ENCODE measurements at places on chromosomes 4 and X. TPM values are rescaled to one million over a fixed set of nuclear protein-coding genes. Genes with fewer than 3 reads are reported as not detected.

Gene GIMD1
- total RNA-seq: not detected

Gene SLC16A2
- total RNA-seq: 10.7 TPM

Gene MAGED2
- 187 TPM for total RNA-seq

Gene AFF1
- 112 TPM for total RNA-seq

Gene EMCN
- total RNA-seq: 24.6 TPM

Gene CYBB
- 19.7 TPM for total RNA-seq

Gene OPN1MW3
- total RNA-seq: not detected

Gene HDX
- 5.3 TPM for total RNA-seq

- no peak for DNase-seq
- no peaks in the 10 kb centered on the region for H3K36me3 ChIP-seq
- H3K4me3 ChIP-seq: peak overlapping the region; percentile 19
- H3K27ac ChIP-seq: peak overlapping the region; percentile 81
- no peaks in the 10 kb centered on the region for H3K27me3 ChIP-seq
- H3K4me1 ChIP-seq: peaks cover 15% of the 10 kb centered on the region
Observed at GRCh38 chr4:187480146-187481145, 515.1 kb upstream of the ZFP42 start.

DNA sequence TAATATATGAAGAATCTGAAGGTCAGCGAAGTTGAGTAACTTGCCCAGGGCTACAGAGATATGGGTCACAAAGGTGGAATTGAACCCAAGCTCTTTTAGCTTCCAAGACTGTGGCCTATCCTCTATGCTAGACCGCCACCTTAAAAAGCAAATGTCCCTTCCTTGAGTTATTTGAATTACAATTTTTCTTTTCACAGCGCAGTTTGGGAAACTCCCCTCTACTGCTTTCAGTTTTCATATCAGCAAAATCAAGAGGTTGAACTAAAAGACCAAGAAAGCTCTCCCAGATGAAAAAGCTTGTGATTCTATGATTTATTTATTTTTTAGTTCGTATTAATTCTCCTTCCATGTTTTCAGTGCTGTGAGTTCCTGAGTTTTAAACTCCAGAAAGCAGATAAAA, 174.5 kb upstream of the C1QTNF7 start:
- peak overlapping the region; percentile 48 for H3K27ac ChIP-seq
- no peaks in the 10 kb centered on the region for H3K36me3 ChIP-seq
- no peak for DNase-seq

- H3K36me3 ChIP-seq: no peaks in the 10 kb centered on the region
- H3K4me3 ChIP-seq: no peak overlapping the region
- no peak overlapping the region for H3K27ac ChIP-seq
- DNase-seq: no peak
- H3K4me1 ChIP-seq: no peaks in the 10 kb centered on the region
- H3K27me3 ChIP-seq: no peaks in the 10 kb centered on the region
Observed at GRCh38 chr4:10026485-10026884, 5.2 kb upstream of the SLC2A9 start.

DNA sequence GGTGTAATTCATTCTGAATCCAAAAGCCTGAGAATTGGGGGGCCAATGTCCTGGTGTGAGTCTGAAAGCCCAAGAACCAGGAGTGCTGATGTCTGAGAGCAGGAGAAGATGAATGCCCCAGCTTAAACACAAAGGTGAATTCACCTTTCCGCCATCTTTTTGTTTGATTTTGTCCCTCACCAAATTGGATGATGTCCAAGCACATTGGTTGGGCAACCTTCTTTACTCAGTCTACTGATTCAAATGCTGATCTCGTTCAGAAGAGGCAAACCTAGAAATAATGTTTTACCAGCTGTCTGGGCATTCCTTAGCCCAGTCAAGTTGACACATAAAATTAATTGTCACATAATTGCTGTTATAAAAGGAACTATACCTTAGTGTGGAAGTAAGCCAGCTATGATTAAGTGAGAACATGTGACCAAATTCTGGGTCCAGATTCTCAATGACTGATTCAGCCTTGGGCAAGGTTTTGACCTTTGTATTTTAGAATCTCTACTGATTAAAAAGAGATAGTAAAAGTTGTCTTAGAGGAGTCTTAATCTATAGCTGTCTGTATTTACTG, 34.5 kb upstream of the SLC4A4 start:
- no peaks in the 10 kb centered on the region for H3K27me3 ChIP-seq
- no peaks in the 10 kb centered on the region for H3K4me1 ChIP-seq
- no peaks in the 10 kb centered on the region for H3K36me3 ChIP-seq

DNA sequence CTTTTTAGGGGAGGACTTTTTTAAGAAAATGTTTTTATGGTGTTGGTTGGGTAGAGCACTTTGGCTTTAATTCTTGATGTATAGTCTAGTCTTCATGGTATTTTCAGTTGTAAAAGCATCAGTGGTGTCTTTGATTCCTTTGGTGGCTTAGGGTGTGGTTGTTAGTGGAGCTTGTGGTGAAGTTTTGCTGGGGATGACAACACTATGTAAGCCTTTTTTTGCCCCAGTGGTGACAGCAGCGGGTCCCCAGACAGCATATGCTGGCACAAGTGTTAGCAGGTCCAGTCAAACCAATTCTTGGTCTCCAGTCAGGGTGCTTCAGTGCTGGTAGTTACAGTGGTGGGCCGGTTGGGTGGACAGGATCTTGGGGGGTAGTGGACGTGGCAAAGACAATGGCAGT, 52.0 kb downstream of the CHIC1 start:
- no peak for DNase-seq
- H3K27me3 ChIP-seq: no peaks in the 10 kb centered on the region
- H3K4me3 ChIP-seq: no peak overlapping the region
- H3K27ac ChIP-seq: no peak overlapping the region

GRCh38 chr4:13601048-13601447, 26.5 kb downstream of the BOD1L1 start:
- no peak overlapping the region for H3K27ac ChIP-seq
- no peak for DNase-seq
- no peaks in the 10 kb centered on the region for H3K4me1 ChIP-seq

GRCh38 chrX:136353526-136354093, 52.8 kb downstream of the ADGRG4 start:
- H3K4me1 ChIP-seq: no peaks in the 10 kb centered on the region
- no peak for DNase-seq
- no peaks in the 10 kb centered on the region for H3K36me3 ChIP-seq
- no peak overlapping the region for H3K27ac ChIP-seq
- no peak overlapping the region for H3K4me3 ChIP-seq

- H3K4me3 ChIP-seq: no peak overlapping the region
- no peaks in the 10 kb centered on the region for H3K27me3 ChIP-seq
- H3K4me1 ChIP-seq: peaks cover 24% of the 10 kb centered on the region
- peak overlapping the region; percentile 69 for H3K27ac ChIP-seq
- no peak for DNase-seq
- H3K36me3 ChIP-seq: no peaks in the 10 kb centered on the region
Observed at GRCh38 chr4:40843696-40844095, 93.9 kb downstream of the NSUN7 start.

DNA sequence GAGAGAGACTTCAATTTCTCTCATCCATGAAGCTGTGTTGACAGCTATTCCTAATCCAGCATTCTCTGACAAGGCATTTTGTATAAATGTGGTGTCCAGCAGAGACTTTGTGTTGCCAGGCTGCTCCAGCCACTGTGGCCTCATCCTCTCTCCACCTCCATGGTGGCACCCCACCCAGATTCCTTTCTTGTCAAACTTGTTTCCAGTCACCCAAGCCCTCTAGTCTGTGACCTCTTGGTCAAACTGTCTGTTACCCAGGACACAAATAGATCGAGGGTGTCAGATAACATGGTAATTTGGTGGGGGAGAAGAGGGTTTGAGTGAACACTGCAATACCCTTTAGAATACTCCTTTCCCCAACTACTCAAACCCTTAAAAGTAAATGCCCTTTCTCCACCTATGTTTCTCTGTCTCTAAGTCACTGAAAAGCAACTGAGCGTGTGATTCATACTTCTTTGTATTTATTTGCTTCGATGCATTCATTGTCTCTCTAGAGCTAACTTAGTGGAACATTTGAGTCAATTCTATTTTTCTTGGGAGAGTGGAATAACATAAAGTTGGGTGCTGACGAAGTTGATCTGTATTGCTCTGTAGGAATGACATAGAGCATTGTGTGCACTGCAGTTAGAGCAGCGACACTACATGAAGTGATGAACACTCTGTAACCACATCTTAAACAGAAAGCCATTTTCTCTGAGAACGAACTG, 13.7 kb downstream of the PITX2 start:
- peaks cover 23% of the 10 kb centered on the region for H3K27me3 ChIP-seq
- H3K27ac ChIP-seq: no peak overlapping the region
- no peak for DNase-seq

DNA sequence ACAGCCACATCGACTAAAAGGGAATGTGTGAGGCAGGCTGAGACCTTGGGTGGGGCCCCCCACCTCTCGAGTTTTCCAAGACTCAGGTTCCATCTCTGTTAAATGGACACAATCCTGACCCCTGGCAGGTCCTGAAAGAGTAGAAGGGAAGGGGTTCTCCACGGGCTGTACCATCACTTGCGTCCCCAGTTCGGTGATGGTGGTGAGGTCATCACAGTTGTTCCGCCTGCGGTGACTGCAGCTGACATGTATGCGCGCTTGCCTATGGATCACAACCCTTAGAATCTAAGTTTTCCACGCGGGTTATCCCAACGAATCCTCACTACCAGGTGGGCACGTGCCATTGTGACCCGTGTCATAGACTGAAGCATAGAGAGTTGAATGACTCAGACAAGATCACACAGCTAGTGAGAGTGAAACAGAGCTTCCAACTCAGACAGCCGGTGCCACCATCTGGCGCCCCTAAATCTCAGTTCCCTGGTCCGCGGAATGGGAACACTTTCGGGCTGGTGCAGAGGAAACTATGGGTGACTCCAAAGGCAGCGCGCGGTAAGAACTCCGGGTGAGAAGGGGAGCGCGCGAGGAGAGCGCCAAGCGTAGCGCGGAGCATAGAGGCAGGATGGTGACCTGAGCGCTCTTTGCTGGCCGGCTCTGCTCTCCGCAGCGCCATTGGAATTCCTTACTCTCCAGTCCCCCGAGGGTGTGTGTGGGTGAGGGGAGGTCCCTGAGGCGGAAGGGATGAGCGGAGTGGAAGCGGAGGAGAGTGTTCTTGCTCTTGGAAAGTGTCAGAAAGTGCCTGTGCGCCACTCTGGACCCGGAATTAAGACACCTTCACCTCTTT, 10.5 kb downstream of the MSX1 start:
- H3K4me1 ChIP-seq: no peaks in the 10 kb centered on the region
- H3K27ac ChIP-seq: no peak overlapping the region
- H3K36me3 ChIP-seq: no peaks in the 10 kb centered on the region
- H3K27me3 ChIP-seq: peaks cover 21% of the 10 kb centered on the region

DNA sequence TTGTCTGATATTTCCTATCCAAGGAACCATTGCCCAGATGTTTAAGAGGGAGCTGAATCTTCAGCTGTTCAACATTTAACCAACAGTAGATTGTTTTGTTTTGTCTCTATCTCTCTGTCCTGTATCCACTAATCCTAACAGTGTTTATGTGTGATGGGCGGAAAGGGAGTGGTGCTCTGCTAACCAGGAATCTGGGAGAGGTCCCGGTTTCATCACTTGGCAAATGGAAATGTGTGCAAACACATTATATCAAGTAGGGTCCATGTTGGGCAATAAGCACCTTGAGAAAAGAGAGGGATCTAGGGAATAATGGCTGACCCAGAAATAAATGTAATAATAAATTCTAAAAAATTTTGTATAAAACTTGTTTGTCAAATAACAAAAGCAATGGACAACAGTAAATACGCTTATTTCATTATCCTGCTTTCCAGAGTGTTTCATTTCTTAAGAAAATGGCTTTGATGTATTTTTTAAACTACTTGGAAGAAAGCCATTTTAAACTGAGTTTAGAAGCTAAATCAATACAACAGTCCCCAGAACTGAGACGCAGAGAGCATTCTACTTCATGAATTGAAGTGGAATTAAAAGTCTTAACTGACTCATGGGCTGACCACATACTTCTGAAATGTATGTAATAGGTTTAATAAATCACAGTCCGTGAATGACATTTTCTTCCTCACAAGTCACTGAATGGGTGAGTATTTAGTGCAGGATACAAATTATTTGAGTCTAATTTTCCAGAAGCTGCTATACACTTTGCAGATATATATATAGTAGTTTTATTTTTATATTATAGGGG, 55.8 kb downstream of the EMCN start:
- no peak overlapping the region for H3K4me3 ChIP-seq
- no peaks in the 10 kb centered on the region for H3K27me3 ChIP-seq
- H3K4me1 ChIP-seq: no peaks in the 10 kb centered on the region
- no peaks in the 10 kb centered on the region for H3K36me3 ChIP-seq

DNA sequence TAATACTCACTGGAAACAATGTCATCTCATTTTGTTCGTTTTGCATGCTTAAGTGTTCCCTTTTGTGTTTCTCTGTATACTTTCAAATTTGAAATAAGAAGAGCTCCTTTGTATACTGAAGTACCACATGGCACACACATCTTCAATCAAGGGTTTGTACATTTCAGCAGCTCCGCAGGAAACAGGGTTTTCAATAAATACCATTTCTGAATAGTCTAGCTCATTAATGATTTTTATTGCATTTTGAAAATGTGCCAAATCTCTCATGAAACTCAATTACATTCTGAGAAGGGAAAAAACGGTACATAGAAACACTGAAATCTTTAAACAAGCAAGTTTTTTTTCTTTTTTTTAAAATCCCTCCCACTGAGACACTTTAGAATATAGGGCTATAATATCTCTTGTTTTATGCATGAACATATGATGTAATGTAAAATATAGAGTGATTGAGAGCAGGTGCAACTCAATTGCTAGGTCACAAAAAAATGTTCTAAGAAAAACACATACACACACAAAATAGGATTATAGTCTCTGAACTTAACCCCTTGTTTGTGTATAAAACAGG, 914.2 kb upstream of the PCDH7 start:
- no peaks in the 10 kb centered on the region for H3K4me1 ChIP-seq
- no peak for DNase-seq
- H3K36me3 ChIP-seq: no peaks in the 10 kb centered on the region
- H3K4me3 ChIP-seq: no peak overlapping the region
- H3K27ac ChIP-seq: no peak overlapping the region

- no peaks in the 10 kb centered on the region for H3K27me3 ChIP-seq
- H3K36me3 ChIP-seq: peaks cover 32% of the 10 kb centered on the region
- peaks cover 3% of the 10 kb centered on the region for H3K4me1 ChIP-seq
Observed at GRCh38 chrX:107716118-107716684, 59.4 kb downstream of the TSC22D3 start.

DNA sequence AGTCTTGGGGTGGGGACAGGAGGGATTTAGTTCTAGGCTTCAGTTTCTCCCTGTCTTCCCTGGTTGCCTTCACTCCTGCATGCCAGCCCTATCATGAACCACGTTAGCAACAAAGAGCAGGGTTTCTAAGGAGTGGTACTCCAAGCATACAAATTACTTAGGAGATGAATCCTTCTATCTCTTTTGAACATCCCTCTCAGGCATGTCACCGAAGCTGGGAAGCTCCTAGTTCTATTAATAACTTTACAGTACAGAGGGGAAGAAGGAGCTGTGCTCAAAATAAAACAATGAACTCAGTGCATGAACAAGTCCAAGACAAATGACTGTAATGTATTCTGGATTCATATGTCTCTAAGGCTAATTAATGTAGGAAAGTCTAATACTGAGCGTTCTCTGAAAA, 450.6 kb upstream of the RASGEF1B start:
- H3K27me3 ChIP-seq: no peaks in the 10 kb centered on the region
- H3K36me3 ChIP-seq: no peaks in the 10 kb centered on the region
- no peak for DNase-seq
- H3K4me1 ChIP-seq: no peaks in the 10 kb centered on the region
- no peak overlapping the region for H3K27ac ChIP-seq

All from ascending aorta (tissue), 2 donors.